ENCODE measurements at places on chromosomes 6 and 20. TPM values are rescaled to one million over a fixed set of nuclear protein-coding genes. Genes with fewer than 3 reads are reported as not detected.

RGS17 gene
- total RNA-seq = 1.8 TPM

KCNG1 gene
- total RNA-seq = 1.2 TPM

STX11 gene
- 13.4 TPM for total RNA-seq

OGFRL1 gene
- total RNA-seq = 63.9 TPM

TP53TG5 gene
- total RNA-seq = not detected

ALDH8A1 gene
- total RNA-seq = 0.56 TPM

HNF4A gene
- not detected for total RNA-seq

LZTS3 gene
- 9.3 TPM for total RNA-seq

C6orf141 gene
- total RNA-seq = 8.2 TPM

MYBL2 gene
- total RNA-seq = 1.0 TPM

KCNK5 gene
- 43.9 TPM for total RNA-seq

PGC gene
- not detected for total RNA-seq

HLA-DQB1 gene
- total RNA-seq = 5.2 TPM

MCCD1 gene
- total RNA-seq = not detected

ZBP1 gene
- total RNA-seq = not detected

BMP5 gene
- not detected for total RNA-seq

CCN2 gene
- 136 TPM for total RNA-seq

HLA-DRA gene
- total RNA-seq = 244 TPM

RNF39 gene
- 48.4 TPM for total RNA-seq

LSM2 gene
- 39.5 TPM for total RNA-seq

AIG1 gene
- total RNA-seq = 21.7 TPM
